ENCODE measurements at places on chromosomes 16 and 17.

DNA sequence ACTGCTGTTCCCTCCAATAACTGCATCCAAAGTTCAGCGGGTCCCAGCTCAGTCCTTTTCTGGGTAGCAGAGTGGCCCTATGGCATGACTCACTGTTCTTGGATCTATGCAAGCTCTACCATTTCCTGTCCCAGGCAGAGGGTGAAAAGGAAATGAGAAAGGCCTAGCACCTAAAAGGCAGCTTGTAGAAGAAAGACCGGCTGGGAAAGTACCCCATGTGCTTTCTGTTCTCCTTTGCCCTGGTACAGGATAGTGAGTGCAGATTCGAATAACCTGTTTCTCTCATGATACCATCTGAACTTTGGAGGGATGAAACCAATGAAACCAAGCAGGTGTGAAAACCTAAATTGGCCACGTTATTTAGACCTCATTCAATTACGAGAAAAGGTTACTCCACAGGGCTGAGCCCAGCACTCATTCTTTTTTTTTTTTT is 12.7 kb upstream of the HASPIN start:
- no peak for DNase-seq

GRCh38 chr16:15616475-15617165 is 26.3 kb downstream of the MARF1 start:
- DNase-seq = no peak

DNA sequence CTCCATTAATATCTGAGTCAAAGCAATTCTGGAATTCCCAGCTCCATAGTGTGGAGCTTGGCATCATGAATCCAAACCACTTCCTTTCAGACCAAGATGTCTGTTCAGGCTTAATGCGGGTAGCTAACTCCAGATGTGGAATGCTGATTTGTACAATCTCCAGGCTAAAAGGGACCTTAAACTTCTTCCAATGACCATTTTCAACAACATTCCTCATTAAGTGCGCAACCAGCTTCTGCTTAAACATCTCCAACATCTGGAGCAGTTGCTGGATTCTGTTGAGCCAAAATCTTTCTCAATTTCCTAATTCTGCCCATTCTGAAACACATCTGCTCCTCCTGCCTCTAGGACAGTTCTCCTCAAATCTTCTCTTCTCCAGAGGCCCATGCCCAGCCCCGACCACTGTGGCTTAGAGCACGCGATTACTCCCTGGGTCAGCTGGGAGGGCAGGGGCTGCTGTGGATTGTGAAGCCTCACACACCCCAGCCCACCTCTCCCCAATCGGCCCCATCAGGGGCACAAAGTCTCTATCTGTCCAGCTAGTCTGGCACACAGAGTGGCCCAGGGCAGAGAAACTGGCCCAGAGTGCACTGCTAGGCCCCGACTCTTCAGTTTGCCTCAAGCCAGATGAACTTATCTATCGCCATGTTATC is 36.2 kb downstream of the ASPA start:
- DNase-seq = no peak

- DNase-seq = no peak
Observed at GRCh38 chr16:15533386-15533785, 99.0 kb downstream of the BMERB1 start.

GRCh38 chr16:14378689-14379467 is 251.2 kb downstream of the PARN start:
- DNase-seq = no peak

DNA sequence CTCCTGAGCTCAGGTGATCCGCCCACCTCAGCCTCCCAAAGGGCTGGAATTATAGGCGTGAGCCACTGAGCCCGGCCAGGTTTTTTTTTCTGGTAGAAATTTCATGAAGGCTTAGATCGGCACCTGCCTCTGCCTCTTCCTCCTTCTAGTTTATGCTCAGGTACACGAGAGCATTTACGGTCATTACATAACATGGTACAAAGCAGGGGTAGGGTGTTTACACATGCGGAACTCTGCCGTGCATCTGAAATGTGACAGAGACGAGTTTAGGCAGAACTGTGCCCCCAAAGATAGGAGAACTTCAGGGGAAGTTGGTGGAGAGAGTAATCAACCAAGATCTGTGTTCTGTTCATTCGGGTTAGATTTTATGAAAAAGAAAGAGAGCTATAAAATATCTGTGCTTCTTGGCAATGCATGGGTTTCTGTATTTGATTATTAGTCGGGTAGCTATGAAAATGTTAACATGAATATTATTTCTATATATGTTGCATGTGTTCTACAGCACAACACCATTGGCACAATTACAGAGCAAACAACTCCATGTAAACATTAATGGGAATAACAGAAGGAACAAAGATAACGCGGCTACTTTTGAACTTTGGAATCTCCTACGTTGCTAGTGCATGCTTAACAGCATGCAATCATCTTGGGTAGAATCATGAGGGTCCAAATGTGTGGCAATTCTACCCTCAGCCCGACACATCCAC is 23.5 kb upstream of the MAP2K6 start:
- DNase-seq = no peak

DNA sequence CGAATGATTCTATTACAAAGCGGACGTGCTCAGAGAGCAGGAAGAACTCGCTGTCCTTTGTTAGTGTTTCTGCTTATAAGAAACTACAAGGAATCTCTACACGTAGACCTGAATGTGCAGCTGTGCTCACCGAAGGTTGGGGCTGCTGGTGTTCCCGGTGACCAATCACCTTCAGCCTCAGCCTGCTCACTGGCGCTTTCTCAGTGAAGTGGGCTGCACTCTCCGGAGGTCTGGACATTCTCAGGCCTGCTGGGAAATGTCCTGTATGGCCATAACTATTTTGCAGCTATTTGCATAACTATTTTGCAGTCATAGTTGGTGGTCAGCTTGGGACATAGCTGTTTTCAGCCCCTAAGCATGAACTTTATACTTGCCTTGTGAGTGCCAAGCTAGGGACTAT is 9.7 kb upstream of the CIAO3 start:
- DNase-seq = no peak

DNA sequence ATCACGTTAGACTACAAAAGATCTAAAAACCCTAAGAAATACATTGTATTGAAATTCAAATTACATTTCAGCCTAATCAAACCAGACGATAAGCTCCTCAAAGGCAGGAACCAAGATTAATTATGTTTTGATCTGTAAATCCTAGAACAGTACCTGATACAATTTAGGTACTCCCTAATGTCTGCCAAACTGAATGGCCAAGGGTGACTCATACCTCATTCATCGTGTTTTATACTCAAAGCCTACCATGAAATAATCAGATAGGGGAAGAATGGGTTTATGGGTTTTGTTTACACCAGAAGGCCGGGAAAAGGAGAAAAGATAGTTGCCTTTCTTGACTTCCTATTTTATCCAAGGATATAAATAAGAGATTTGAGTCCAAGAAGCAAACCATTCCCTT is 19.3 kb downstream of the MMD start:
- DNase-seq = no peak

DNA sequence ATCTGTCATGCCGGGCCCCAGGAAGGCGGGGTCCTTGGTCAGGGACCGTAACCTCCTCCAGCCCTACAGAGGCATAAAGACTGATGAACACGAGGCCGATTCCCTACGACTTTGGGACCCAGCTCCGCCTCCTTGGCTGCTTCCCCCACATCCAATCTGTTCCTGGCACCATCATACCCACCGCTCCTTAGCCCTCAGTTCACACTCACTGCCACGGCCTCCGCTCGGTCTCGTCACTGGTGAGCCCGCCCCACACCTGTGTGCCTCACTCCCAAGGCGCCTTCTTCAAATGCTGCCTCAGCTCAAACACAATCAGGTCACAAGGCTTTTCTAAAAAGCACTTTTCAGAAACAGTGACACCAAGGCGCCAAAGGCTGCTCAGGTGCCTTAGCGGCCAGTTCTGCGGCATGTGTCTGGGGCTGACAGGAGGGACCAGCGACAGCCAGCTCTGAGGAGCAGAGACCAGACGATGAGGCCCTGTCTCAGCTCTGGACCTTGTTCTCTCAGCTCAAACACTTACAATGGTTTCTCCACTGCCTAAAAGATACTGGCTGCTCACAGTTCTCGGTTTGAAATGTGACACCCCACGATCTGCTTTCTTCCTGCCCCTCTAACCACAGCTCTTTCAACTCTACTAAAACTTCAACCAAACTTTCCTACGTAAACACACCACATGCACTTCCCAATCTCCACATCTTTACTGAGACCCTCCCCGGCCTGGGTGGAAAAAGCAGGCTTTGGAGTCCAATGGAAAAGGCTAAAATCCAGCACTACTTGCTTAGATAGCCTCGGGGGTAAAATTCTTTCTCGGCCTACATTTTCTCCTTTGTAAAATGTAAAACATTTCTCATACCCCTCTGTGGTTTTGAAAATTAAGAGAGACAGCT is 33.2 kb downstream of the CYB5D2 start:
- no peak for DNase-seq

DNA sequence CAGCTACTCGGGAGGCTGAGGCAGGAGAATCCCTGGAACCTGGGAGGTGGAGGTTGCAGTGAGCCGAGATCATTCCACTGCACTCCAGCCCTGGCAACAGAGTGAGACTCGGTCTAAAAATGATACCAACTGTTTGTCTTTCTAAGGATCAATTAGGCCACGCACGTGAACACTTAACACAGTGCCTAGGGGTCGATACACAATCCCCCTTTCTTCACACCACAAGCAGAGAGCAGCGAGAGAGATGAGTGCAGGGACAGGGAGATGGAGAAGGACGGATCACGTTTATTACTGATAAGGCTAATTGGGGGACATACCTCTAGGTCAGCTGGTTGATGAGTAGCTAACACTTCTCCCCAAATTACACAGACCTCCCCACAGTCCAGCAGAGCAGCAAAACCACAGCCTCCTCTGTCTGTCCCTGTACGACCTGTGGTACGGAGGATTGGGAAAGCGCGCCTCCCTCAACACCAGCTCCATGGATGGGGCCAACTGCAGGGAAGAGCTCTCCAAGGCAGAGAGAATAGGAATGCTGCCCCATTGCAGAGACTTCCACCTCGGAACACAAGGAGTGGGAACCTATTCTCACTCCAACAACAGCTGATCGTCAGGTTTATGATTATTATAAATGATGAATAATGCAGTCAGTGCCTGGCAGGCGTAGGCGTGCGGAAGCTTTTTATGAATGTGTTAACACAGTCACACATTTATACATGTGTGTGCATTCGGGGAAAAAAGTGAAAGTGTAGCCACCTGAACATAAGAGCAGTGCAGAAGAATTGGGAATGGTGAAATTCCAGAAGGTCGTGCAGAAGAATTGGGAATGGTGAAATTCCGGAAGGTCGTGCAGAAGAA is 155.1 kb downstream of the C16orf95 start:
- DNase-seq = no peak

- peak; percentile 80 for DNase-seq
Observed at GRCh38 chr16:27330542-27330941, 16.8 kb downstream of the IL4R start.

GRCh38 chr16:84851192-84852127 is 31.7 kb downstream of the CRISPLD2 start:
- no peak for DNase-seq

DNA sequence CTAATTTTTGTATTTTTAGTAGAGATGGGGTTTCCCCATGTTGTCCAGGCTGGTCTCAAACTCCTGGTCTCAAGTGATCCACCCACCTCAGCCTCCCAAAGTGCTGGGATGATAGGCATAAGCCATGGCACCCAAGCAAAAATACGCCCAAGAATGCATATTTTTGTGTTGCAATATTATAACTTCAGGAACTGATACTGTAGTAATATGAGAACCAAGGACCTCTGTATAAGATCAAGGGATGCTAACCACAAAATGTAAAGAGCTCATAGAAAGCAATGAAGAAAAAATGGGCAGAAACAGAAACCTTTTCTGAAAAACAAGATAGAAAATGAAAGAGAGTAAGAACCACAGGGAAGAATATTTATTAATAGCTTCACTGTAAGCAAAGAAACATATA is 183.6 kb upstream of the RPL38 start:
- DNase-seq = no peak

- no peak for DNase-seq
Observed at GRCh38 chr16:55030944-55031343, 100.3 kb downstream of the IRX5 start.

Data from lung (tissue), 17 donors.